Activated CD8-positive, alpha-beta memory T cell treated with anti-CD3 and anti-CD28 coated beads for 48 hours (primary cell): ENCODE measurements at places on chromosomes 3 and 15.

GRCh38 chr15:50046159-50046558 is 72.9 kb downstream of the ATP8B4 start:
- no peak for DNase-seq

- peak; percentile 50 for DNase-seq
These were observed 12.4 kb downstream of the TNK2 start for GRCh38 chr3:195895861-195896360.

- no peak for DNase-seq
These were observed 50.0 kb downstream of the RLBP1 start for GRCh38 chr15:89171136-89172072.

DNA sequence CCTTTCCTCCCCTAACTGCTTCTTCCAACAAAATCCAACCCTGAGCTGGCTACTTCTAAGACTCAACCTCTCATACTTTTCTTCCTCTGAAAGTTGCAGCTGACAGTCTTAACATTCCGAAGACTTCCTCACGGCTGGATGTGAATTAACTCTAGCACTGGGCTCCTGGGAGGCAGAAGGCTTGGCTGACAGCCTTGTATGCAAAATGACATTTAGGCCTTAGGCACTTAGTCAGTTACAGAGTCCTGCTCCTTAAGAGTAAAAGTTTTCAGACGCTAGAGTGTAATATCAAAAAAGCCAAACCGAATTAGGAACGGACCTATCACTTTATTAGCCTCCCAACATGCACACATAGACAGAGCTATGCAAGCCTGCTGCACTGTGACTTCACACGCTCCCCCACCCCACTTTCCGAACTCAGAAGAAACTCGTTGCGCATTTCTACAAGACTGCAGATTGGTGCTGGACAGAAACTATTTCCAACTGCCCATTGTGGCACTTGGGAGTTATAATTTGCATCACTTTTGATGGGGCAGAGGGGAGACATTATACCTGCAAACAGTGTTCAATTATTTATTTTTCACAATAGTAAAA is 15.5 kb upstream of the ANXA2 start:
- no peak for DNase-seq

DNA sequence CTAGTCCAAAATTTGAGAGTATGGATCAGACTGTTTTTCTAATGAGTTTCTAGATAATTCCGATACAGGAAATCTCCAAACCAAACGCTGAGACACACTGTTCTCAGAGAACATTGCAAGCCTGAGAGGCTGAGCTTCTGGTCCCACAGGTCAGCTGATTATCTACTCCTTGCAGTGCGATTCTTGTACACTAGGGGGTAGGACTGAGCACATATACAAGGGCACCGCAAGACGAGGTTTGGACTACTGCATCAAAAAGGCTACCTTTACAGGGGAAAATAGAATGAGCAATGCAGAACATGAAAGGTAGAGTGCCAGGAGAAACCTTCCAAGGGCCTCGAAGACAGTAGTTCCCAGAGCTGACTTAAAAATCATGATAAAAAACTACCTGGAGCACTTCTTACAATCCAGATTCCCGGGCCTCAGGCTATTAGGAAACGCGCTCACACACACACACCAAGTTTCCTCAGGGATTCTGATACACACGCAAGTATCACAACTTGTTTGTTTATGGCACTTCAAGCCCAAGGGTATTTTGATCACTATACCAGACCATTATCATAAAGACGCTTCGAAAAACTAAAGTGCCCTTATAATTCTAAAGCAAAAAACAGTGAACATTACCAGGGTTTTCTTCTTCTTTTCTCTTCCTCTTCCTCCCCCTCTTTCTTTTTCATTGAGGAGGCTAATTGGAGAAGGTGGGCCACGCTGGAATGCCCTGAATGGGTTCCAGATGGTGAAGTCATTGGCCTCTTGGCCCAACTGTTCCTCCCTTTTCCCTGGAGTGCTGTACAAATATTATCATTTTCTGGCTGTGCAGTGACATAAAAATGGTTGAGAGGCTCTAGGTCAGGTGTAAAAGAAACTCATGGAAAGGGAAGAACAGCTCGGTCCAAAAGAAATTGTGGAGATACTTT is 61.8 kb downstream of the SLC12A8 start:
- no peak for DNase-seq

DNA sequence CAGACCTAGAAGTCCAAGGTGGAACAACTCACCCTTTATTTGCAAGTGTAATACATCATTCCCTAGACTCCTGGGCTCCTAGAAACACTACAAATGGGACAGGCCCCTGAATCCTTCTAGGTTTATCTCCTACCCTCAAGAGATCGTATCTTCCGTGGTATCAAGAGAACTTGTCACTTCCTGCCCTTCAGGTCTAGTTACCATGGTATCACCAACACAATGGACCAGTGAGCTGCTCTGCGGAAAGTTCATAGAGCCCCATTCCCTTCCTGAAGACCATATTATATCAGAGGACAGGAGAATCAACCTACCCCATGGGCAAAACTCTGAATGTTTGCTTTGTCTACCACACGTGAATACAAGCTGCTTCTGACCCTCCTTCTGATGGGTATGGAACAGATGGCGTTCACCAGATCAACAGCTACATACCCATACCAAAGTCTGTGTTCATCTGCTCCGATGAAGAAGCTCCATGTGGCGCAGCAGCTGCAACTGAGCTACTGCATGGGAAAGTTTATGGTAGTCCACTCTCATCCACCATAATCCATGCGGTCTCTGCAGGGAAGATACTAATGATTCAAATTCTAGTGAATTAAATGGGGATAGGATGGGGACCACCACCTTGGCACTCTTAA is 84.6 kb upstream of the KLF13 start:
- DNase-seq, result no peak

DNA sequence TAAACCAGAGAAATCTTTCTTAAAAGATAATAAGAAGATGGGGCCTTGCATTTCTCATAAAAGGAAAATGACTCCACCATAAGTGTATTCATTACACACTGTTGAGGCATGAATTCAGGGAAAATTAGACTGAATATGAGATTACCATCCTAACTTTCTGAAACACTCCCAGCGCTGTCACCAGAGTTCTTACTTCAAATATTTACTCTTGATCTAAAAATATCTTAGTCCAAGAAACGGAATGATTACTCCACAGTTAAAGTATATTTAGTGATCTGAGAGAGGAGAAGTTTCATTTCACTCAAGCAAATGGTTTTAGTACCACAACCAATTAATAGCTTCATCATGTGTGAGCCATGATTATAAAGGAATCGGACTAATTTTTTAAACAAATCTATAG is 300.3 kb downstream of the ZBTB20 start:
- DNase-seq, result no peak

GRCh38 chr3:69210068-69210730 is 87.8 kb upstream of the LMOD3 start:
- DNase-seq, result no peak

- DNase-seq, result no peak
These were observed 94.6 kb upstream of the SNTN start for GRCh38 chr3:63557912-63558311.

- DNase-seq, result peak; percentile 33
These were observed 8.1 kb downstream of the CISH start for GRCh38 chr3:50603261-50604109.

DNA sequence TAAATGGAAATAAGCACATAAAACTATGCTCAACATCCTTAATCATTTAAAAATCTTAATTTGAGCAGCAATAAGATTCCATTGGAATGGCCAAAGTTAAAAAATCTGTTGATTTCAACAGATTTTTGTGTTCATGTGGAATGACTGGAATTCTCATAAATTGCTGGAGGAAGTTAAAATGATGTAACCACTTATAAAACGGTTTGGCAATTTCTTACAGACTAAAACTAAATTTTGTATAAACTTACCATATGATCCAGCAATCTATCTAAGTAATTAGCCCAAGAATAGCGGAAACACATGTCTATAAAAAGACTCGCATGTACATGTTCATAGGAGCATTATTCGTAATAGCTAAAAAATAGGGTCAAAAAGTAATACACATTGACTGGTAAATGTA is 1713.6 kb downstream of the SI start:
- no peak for DNase-seq

GRCh38 chr15:92682741-92683510 is 27.4 kb upstream of the FAM174B start:
- no peak for DNase-seq

DNA sequence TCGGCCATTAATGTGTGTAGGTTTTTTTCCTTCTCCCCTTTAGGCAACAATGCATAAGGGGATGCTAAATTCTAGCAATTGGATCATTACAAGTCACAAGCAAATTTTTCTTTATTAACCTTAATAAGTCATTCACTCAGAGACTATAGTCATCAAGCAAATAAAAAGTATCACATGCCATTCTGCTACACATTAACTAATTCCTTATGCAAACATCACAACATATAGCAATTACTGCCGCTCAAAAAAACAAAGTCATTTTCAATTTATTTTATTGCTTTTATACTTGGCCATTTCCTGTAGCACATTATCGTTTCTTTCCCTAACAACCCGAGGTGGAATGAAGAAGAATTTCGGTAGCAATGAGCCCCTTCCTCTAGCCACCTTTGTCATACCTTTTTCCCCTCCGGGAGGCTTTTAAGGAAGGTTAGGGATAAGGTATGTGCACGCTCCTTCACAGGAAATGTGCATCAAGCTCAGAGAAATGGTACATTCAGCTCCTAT is 421.2 kb downstream of the TIGIT start:
- DNase-seq, result no peak

- no peak for DNase-seq
These were observed 252.8 kb upstream of the CNTN6 start for GRCh38 chr3:839981-840380.

DNA sequence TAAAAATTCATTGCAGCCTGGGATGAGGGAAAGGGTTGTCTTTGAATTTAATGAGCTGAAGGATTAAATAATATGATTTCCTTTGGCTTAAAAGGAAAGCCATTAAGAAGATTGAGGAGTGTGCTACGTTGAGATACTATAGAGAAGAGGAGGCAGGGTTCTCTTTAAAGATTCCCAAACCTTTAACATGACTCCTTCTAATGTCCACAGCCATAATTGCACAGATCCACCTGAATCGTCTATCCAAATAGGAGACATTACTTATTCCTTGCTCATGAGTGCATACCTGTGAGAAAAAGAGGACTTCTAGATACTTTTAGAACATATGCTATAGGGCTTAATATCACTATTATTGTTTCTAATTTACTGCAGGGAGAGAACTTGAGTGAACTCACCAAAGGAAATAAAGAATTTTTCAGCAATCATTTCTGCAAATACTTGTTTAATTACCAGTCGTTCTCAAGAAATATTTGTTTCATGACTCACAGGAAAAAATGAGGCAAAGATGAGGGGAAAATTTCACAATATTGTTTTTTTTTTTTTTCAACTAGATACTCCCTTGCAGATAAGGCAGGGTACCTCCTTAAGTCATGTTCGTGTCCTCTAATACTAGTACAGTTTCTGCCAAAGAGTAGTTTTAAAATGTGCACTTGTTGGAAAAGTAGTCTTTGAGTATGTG is 8.9 kb upstream of the SUCNR1 start:
- no peak for DNase-seq

- no peak for DNase-seq
These were observed 5.6 kb upstream of the NUP210 start for GRCh38 chr3:13425689-13426088.

DNA sequence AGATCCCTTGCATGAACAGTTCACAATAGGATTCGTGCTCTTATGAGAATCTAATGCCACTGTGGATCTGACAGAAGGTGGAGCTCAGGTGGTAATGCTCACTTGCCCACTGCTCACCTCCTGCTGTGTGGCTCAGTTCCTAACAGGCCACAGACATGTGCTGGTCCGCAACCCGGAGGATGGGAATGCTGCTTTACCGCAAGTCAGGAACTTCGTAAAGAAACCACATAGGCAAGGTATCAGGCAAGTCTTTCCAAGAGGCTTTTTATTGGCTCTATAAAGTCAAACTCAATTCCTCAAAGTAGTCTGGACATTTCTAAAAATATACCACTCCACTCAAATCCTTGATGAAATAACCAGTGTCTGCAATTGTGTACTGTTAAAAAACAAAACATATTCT is 56.1 kb downstream of the OSTN start:
- DNase-seq, result no peak

DNA sequence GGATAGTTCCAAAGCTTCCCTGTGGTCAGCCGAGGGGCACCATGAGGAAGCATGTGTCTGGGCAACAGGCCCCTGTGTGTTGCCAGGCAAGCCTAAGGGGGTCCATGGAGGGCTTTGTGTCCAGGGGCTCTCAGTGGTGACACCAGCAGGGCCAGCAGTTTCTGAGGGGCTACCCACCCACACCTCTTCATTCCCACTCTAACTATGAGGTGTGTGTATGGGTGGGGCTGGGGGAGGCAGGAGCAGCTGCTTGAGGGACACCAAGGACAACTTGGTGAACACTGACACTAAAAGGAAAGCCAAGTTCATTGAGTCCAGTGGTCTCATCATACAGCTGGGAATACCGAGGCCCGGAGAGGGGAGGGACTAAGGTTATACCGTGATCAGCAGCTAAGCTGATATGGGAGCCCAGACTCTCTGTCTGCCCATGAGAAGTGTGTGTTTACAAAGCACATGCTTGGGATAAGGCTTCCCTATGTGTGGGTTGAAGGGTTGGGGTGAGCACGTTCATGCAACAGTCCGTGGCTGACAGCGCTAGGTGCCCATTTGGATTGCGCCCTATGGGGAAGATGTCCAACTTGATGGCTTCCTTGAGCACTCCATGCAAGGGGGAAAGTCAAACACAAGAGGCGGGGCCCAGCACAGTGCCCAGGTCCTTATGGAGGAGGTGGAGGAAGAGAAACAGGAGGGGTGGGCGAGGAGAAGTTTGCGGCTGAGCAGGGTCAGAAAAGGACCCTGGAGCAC is 34.8 kb upstream of the CHRNB4 start:
- no peak for DNase-seq

GRCh38 chr3:16370872-16371740 is 106.1 kb downstream of the OXNAD1 start:
- DNase-seq, result no peak

GRCh38 chr3:101676216-101676764 is 642 bp downstream of the ZBTB11 start:
- DNase-seq, result peak; percentile 89

DNA sequence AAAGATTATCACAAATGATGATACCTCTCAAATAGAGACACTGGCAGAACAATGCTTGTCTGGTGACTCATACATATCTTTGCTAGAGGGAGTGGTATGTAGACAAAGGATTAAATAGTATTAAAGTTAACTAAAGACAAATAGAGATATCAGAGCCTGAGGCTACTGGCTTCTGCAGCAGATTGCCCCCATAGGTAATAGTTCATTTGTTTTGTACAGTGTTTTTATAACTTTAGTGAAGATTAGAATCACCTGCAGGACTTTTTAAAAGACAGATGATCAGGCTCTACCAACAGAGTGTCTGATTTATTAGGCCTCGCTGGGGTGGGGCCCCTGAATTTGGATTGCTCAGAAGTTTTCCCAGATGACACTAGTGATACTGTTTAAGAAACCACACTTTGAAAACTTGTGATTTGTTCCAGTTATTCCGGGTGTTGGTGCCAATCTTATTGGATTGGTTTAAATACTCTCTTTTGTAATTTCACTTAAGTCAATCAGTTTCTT is 96.4 kb downstream of the NAALADL2 start:
- DNase-seq, result no peak

GRCh38 chr3:55185380-55185779 is 257.5 kb upstream of the LRTM1 start:
- DNase-seq, result no peak

GRCh38 chr3:86996261-86996955 is 5.5 kb upstream of the VGLL3 start:
- no peak for DNase-seq

GRCh38 chr3:176595307-176595706 is 602.0 kb downstream of the TBL1XR1 start:
- no peak for DNase-seq

GRCh38 chr3:195805181-195805580 is 6.5 kb downstream of the MUC4 start:
- no peak for DNase-seq
